ENCODE measurements at places on chromosomes 16 and 17.

- no peak for DNase-seq
Observed at GRCh38 chr17:50787106-50787505, 19.8 kb upstream of the ANKRD40CL start.

DNA sequence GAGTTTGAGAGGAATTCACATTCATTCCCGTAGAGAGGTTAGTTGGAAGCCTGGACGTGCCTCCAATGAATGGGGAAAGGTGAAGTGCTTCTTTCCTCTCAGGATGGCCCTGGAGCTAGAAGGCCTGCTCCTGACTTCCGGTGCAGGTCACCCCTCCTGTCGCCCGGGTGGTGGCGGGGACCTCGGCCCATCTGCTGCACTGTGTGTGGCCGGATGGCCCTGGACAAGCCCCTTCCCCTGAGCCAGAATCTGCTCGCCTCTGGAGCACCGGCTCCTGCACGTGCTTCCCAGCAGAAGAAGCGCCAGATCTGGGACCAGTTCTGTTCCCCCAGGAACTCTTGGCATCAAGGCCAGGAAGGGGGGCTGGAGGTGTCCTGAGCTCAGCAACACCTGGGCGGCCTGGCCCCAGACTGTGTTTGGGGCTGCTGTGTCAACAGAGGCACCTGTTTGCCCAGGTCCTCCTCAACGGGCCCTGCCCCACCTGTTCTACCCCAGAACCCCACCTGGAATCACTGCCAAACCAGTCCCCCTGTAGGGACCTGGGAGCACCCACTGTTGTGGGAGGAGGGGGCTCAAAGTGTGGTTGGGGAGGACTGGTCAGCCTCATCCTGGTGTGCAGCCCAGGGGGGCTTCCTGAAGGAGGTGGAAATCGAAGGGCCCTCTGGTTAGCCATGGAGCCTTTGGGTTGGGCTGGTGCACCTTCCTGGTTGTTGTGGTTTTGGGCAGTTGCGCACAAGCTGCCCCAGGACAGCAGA lies 5.1 kb upstream of the PERCC1 start:
- no peak for DNase-seq

- no peak for DNase-seq
Observed at GRCh38 chr17:76179496-76180467, 38.7 kb upstream of the FOXJ1 start.

DNA sequence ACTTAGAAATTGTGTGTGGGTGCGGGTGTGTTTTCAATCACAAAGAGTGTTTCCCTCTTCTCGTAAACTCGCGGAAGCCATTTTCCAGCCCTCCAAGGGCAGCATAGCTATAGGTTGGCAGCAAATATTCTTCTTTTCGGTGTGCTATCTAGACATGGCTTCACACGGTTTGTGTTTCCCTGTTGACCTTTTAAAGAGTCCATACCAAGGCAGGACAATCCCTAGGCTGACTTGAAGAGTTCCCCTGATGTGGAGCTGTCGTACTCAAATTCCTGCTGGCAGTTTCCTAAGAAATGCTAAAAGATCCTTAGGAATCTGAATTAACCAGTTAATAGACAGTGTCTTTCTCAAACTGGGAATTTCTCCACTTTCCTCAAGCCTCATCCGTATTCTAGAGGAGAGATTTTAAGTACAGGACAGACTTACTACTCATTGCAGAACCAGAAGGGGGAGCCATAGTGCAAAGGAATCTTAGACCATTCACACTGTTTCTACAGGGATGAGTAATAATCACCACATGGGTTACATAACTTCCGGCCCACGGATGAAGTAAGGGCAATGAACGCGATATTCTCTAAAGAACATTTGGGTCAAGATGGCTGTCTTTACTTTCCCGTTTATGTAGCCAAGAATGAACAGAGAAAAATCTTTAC lies 288.6 kb upstream of the ELAC2 start:
- DNase-seq: no peak

DNA sequence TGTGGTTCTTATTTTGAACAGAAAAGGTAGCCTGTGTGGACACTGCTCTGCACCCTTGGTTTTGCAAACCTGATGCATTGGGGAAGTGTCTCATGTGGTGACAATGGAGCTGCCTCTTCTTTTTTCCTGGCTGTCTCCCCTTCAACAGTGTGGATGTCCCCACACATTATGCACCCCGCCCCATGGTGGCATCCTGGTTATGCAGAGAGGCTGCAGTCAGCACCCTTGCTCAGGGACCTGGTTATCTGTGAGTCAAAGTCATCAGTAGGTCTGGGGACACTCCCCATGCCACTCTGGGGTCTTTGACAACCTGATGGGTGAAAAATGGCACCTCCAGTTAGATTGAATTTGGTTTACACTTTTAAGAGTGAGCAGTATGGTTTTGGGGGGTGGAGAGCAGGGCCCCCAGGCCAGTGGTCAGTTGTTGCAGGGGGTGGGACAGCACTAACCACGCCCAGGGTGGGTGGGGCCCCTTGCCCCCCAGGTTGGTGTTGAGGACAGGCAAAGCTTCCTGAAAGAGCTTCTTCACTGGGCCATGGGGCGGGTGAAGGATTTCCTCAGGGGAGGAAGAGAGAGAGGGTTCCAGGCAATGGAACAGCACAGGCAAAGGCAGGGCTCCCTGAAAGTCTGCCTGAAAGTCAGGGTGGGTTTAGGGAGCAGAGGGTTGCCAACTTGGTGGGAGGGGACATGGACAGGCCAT lies 24.6 kb upstream of the KCNJ12 start:
- no peak for DNase-seq

- DNase-seq: no peak
Observed at GRCh38 chr16:46897471-46897870, 13.3 kb downstream of the GPT2 start.

GRCh38 chr16:70688246-70688742 lies 2.4 kb upstream of the MTSS2 start:
- no peak for DNase-seq

- no peak for DNase-seq
Observed at GRCh38 chr17:5838661-5839300, 231.4 kb upstream of the WSCD1 start.

DNA sequence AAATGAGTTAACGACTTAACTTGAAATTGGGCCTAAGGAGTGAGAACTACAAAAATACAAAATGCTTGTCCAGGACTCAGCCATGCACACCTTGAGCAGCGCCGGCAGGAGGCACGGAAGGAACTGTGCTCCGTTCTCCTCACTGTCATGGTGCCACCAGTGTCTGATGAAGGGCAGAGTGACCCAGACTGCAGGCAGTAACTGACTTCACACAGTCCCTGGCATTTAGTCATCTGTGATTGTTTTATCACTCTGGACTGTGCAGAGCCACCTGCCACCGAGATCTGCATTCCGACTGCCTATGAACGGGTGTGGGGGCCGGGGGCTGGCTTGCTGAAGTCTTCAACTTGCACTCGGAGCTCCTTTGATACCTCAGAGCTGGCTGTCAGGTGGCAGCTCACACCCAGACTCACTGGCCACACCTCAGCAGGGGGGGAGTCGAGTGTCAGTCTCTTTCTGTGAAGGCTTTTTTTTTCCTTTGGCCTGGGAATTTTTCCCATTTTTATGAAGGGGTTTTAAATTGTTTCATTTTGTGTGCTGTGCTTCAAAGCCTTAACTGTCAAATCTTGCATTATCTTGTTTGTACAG lies 20.2 kb upstream of the ENDOV start:
- no peak for DNase-seq

DNA sequence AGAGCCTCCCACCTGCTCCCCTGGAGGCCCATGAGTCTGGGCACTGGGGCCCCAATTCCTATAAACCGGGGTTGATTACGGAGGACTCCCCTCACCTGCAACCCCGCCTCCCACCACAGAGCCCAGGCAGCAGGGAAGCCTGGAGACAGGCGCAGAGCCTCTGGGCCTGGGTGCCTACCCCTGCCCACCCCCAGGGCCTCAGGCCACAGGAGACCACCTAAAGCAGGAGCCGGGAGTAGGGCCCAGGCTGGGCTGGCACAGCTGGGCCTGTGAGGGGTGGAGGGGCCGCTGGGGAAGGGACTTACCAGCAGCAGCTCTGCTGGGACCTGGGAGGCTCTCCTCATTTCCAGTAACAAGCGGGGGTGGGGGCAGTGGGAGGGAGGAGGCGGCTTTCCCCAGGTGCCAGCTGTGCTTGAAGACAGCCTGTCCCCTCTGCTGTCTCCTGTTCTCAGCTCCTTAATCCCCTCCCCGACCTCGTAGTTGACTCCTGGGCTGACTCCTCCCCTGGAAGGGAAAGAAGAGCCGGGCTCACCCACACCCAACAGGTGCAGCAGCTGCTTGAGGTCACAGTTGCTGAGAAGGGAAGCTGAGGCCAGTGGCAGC lies 46.8 kb downstream of the TMEM235 start:
- no peak for DNase-seq

- DNase-seq: no peak
Observed at GRCh38 chr16:23941025-23941424, 105.2 kb downstream of the PRKCB start.

DNA sequence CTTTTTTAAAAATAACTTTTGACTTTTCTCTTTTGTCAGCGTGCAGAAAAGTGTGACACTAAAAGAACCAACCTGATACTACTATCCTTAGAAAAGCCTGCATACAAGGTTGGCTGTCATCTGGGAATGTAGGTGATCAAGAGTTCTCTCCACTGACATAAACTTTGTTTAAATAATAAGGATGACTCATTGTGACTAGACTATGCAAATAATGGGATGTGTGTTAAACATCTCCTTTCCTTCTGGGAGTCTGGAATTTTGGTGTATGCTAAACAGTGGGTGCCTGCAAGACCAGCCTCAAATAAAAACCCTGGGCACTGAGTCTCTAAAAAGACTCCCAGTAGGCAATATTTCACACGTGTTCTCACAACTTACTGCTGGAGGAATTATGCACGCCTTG lies 373.4 kb downstream of the CNTNAP4 start:
- no peak for DNase-seq

GRCh38 chr16:83615953-83616350 lies 191.8 kb upstream of the HSBP1 start:
- no peak for DNase-seq

DNA sequence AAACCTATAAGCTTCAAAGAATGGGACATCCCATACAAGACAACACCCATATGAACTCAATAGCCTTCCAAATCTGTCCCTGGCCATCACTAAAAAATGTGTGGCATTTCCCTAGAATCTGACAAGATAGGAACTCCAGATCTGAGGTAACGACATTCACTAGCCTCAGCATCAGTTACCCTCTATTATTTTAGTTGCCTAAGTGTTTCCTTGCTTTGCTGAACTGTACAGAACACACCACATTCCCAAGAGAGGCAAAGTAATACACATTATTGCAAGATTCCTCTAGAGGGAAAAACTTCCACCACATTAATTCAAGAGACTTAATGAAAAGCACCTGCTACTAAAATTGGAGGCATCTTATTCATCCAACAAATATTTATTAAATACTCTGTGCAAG lies 5.0 kb downstream of the LSM12 start:
- DNase-seq: no peak

DNA sequence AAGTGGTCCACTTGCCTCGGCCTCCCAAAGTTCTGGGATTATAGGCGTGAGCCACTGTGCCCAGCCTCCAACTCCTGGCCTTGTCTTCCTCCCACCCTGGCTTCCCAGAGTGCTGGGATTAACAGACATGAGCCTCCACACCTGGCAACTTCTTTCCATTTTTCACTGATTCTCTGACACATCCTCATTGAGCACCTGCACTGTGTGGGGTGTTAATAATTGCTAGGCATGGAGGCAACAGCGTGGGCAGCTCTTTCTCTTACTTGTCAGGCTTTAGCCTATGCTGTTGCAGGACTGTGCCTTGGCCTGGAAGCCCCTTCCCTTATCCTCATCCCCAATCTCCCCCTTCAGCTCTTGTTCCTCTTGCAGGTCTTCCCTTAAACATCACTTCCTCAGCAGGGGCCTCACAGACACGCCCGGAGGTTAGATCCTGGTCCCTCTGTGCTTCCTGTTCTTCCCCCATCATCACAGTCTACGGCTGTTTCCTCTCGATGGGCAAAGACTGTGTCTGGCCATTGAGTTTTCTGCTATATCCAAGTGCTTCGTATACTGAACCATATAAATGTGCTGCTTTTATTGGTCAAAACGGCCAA lies 7.9 kb downstream of the QPRT start:
- no peak for DNase-seq

DNA sequence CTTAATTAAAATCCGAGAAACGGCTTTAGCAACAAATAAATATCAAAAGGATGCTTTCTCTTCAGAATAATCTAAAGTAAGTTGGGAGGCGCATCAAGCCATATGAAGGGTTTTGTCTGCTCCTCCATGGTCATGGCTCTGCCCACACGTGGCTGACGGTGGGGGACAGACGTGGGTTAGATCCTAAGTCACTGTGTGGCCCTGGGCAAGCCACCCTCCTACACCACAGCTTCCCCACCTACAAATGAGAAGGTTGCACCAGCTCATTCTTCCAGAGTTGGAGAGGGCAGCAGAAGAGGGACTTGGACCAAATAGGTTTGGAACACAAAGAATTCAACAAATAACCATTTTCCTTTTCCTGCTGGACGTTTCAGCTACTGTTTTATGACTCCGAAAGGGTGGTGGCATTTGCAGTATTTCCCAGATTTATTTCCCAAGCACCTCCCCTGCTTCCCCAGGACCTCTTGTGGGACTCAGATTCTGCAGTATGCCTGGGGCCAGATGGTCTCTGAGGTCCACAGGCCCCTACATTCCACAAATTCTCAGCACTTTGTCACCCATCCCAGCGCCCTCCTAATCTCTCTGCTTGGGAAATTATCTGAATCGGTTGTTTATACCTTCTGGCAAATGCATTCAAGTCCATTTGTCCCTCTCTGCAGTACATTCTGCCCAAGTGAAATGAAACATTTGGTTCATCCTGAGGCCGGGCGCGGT lies 17.8 kb downstream of the LRRC75A start:
- DNase-seq: no peak

- DNase-seq: no peak
Observed at GRCh38 chr17:44097110-44097958, 26.1 kb downstream of the HDAC5 start.

- no peak for DNase-seq
Observed at GRCh38 chr17:46745376-46745775, 73.1 kb downstream of the WNT3 start.

DNA sequence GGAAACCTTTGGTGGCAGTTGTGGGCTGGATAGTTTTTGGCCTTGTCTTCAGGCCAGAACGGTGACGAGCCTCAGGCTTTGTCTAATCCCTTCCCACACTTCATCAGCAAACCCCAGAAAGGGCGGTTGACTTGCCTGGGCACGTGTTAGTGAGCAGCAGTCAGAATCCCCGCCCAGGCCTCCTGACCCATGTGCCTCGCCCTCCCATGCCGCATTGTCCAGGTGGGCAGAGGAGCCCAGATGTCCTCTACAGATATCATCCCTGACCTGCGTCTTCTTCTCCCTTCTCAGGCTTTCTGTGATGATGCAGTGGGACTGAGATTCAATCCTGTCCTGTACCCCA lies 82.5 kb downstream of the OR1D5 start:
- peak; percentile 40 for DNase-seq

- DNase-seq: no peak
Observed at GRCh38 chr16:83539736-83540490, 267.9 kb upstream of the HSBP1 start.

DNA sequence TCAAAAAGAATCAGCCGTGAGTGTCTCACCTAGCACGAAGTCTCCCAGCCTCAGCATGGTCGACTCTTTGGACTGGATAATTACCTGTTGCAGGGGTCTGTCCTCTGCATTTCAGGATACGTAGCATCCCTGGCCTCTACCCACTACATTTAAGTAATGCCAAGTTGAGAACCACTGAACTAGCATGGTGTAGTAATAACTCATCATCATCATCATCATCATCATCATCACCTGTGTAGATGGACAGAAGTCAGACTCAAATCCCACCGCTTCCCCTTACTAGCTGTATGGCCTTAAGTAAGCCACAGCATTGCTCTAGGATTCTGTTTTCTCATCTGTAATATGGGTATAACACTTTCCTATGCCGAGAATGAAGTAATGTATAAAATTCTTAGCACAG lies 373.1 kb upstream of the XYLT1 start:
- DNase-seq: no peak

- DNase-seq: no peak
Observed at GRCh38 chr17:2369551-2370210, 31.2 kb downstream of the MNT start.
